Ovary (tissue), 10 donors: ENCODE measurements at places on chromosomes 2 and 18. TPM values are rescaled to one million over a fixed set of nuclear protein-coding genes. Genes with fewer than 3 reads are reported as not detected.

Gene APCDD1
- 112 TPM for total RNA-seq

Gene NTSR2
- total RNA-seq = 0.97 TPM

Gene PCARE
- total RNA-seq = 0.23 TPM

Gene ABCG8
- not detected for total RNA-seq

DNA sequence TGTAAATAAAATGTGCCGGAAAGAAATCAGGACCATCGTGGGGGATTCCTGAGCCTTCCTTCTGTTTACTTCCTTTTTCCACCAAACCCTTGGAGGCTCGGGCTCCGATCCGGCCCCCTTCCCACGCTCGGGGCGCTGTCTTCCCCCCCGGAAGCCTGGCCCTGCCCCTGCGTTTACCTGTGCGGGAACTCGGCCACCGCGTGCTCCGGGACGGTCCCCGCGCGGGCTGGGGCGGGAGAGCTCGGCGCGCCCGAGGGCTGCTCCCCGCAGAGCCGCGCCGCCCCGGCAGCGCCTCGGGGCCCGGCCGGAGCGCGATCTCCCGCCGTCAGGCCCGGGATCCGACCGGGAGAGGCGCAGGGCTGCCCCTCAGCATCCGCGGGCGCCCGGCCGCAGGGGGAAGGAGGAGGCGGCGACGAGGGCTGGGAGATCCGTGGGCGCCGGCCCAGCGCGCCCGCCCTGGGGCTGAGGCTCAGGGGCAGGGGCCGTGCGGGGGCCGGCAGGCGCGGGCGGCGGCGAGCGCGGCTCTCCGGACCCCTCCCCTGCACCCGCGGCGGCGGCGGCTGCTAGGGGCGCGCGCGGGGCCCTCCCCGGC, 435 bp downstream of the ADCY3 start:
- DNase-seq = no peak
- peak overlapping the region; percentile 68 for H3K4me3 ChIP-seq
- H3K4me1 ChIP-seq = peaks cover 23% of the 10 kb centered on the region
- peak overlapping the region; percentile 84 for H3K27ac ChIP-seq
- no peaks in the 10 kb centered on the region for H3K36me3 ChIP-seq
- H3K27me3 ChIP-seq = no peaks in the 10 kb centered on the region

DNA sequence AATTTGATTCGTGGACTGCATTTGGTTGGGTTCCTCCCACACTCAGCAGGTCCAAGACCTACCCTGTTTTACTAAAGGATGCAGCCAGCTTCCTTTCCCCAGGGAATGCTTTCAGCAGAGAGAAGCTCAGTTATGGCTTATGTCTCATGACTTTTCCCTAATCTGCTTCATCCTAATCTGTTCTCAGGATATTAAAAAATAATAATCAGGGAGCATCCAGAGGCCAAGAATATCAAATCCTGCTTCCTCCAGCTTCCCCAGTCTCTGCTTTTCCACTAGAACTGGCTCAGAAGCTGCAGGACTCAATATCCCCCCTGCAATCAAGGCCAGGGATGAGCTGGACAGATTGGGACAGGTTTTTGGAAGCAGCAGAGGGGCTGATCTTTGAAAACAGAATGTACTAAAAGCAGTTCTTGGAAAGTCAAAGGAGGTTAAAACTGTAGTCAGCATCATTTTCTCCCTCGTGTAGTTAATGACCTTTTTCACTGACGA, 326.9 kb upstream of the TNP1 start:
- peak; percentile 70 for DNase-seq
- peaks cover 9% of the 10 kb centered on the region for H3K4me1 ChIP-seq
- H3K27ac ChIP-seq = peak overlapping the region; percentile 13
- H3K27me3 ChIP-seq = no peaks in the 10 kb centered on the region
- H3K4me3 ChIP-seq = no peak overlapping the region

DNA sequence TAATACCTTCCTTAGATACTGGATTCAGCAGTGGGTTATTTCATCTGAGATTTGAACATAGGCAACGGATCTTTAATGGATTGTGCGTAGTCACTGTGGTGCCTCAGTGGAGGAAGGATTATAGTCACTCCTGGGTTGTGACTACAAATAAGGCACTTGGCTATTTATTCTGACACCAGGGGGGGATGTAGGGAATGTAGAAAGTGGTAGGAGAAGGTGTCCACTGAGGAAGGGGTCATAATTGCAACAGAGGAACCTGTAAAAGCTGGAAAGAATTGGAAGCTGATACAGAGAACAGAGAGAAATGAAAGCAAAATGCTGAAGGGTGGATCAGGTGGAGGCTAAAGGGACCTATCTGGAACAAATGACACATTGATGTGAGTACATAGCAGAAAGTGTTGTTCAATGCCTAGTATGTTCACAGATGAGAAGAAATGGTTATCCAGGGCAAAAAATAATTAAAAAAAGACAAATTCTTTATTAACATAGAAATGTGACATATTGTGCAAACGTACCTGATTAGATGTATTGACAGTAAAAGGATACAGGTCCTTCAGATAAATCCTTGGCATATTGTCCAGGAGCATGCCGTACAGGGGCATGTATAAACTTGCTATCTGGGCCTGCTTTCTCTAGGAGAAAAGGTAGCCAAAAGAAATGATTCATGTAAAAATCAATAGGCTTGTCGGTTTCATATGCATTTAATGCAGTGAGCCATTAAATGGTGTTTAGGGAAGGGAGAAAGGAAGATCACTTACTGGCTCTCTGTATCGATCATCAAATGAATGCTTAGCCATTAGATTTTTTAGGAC, 91.2 kb upstream of the CCDC195 start:
- no peaks in the 10 kb centered on the region for H3K36me3 ChIP-seq
- DNase-seq = no peak
- H3K27ac ChIP-seq = no peak overlapping the region

DNA sequence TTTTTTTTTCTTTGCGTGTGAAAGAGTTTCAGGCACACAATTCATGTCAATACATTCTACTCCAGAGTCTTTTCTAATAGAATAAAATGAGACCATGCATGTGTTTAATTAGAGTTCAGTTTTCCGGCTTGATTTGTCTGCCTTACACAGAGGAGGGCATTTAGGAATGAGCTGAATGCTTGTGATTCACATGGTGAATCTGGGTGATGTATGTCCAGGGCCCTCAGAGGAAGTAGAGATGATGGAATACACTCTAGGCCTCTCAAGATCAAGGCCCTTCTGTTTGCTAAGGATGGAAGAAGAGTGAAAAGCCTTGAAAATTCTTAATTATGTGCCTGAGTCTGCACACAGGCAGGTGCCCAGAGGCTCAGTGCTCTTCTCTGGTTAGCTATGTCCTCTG, 71.0 kb upstream of the CYRIA start:
- no peak overlapping the region for H3K4me3 ChIP-seq
- H3K27ac ChIP-seq = no peak overlapping the region
- no peaks in the 10 kb centered on the region for H3K4me1 ChIP-seq
- no peak for DNase-seq
- no peaks in the 10 kb centered on the region for H3K27me3 ChIP-seq
- H3K36me3 ChIP-seq = no peaks in the 10 kb centered on the region

GRCh38 chr2:235461763-235462414, 32.0 kb upstream of the AGAP1 start:
- no peaks in the 10 kb centered on the region for H3K36me3 ChIP-seq
- H3K4me3 ChIP-seq = no peak overlapping the region
- peaks cover 4% of the 10 kb centered on the region for H3K4me1 ChIP-seq
- H3K27ac ChIP-seq = no peak overlapping the region

DNA sequence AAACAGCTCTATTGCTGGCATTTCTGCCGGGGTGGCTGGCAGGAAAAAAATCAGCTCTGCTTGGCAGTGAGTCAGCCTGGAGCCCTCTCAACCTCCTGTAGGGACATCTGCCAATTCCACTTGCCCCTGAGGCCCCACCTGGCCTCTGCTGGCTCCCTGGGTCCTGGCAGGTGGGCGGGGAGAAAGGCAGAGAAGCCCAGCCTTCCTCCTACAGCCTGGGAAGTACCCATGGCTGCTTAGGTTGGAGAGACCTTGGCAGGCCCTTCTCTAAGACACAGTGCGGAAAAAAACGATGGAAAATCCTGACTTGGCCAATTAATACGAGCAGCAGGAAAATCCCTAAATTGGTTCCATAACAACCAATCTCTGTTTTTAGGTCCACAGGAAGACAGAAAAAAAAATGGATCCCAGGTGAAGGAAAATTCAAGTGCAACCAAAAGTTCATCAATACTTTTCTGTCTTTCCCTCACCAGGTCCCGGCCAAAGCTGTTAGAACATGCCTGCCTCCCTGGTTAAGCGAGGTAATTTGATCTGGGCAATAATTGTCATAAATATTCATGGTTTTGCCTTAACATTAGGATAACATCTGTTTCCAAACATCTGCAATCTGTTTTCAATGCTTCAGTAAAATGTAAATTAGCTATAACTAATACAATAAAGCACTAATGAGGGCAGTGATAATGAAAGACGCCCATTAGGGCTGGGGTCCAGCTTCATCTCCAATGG, 245.9 kb downstream of the TFCP2L1 start:
- no peaks in the 10 kb centered on the region for H3K4me1 ChIP-seq
- no peak overlapping the region for H3K4me3 ChIP-seq
- no peak overlapping the region for H3K27ac ChIP-seq
- no peaks in the 10 kb centered on the region for H3K36me3 ChIP-seq
- no peaks in the 10 kb centered on the region for H3K27me3 ChIP-seq

- H3K36me3 ChIP-seq = no peaks in the 10 kb centered on the region
- H3K27ac ChIP-seq = no peak overlapping the region
- DNase-seq = no peak
- no peaks in the 10 kb centered on the region for H3K27me3 ChIP-seq
- peaks cover 18% of the 10 kb centered on the region for H3K4me1 ChIP-seq
- H3K4me3 ChIP-seq = no peak overlapping the region
Observed at GRCh38 chr2:101124643-101125366, 26.4 kb downstream of the TBC1D8 start.

DNA sequence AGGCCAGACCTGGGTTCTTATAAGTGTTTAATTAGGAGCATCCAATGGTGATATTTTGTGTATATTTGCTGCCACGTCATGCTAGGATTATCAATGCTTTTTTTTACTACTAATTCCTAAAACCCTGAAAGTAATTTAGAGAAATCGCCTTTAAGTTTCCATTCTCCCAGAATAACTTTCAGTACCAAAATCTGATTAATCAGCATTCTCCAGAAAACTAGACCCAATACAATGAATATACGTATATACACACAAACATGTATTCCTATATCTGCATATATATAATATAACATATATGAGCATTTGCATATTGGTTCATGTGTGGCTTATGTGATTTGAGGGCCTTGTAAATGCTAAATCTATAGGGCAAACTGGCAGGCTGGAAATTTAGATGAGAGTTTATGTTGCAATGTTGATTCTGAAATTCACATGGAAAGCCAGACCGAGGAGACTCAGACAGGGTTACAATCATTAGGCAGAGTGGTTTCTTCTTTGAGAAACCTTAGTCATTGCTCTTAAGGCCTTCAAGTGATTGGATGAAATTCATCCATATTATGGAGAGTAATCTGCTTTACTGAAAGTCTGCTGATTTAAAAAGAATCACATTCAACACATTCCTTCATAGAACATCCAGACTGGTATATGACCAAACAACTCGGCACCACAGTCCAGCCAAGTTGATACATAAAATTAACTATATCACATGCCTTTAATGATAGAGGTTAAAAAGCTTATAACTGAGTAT, 65.9 kb upstream of the RGPD4 start:
- H3K36me3 ChIP-seq = no peaks in the 10 kb centered on the region
- no peak overlapping the region for H3K4me3 ChIP-seq
- no peak overlapping the region for H3K27ac ChIP-seq
- H3K27me3 ChIP-seq = no peaks in the 10 kb centered on the region
- no peak for DNase-seq

DNA sequence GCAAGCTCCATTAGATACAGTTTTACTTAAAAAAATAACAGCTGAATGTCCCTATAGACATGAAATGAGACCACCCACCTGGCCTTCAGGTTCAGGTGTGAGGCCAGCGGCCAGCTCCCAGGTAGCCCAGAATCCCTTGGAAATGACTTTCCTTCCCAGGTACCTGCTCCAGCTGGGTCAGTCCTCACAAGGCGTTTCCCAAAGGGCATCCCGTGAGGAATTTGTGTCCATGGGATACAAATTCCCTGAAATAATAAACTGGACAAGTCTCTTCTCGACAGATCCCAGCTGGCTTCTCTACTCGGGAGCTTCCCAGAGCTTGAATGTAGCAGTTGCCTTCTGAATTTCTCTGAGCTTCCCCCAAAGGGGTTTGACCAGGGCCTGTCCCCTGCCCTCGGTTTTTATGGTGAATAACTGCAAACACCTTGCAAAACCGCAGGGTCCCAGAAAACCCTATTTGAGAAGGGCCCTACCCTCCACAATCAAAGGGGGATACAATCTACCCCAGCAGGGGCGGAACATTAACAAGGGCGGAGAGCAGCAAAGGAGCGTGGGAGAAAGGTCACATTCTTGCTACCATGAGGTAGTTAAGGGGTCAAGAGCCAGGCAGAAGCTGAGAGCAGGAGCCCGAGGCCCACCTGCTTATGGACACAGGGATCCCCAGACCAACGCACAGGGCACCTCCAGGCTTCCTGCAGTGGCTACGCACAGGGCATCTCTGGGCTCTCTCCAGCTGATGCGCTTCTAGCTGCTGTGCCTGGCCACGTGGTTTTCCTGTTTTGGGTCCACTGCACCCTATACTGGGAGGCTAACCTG, 107.7 kb downstream of the HDAC4 start:
- H3K4me1 ChIP-seq = peaks cover 31% of the 10 kb centered on the region
- no peak overlapping the region for H3K4me3 ChIP-seq
- no peak overlapping the region for H3K27ac ChIP-seq
- peak; percentile 25 for DNase-seq

- H3K4me3 ChIP-seq = no peak overlapping the region
- no peaks in the 10 kb centered on the region for H3K36me3 ChIP-seq
- DNase-seq = no peak
- H3K27ac ChIP-seq = no peak overlapping the region
Observed at GRCh38 chr2:14998546-14998945, 366.0 kb downstream of the LRATD1 start.

DNA sequence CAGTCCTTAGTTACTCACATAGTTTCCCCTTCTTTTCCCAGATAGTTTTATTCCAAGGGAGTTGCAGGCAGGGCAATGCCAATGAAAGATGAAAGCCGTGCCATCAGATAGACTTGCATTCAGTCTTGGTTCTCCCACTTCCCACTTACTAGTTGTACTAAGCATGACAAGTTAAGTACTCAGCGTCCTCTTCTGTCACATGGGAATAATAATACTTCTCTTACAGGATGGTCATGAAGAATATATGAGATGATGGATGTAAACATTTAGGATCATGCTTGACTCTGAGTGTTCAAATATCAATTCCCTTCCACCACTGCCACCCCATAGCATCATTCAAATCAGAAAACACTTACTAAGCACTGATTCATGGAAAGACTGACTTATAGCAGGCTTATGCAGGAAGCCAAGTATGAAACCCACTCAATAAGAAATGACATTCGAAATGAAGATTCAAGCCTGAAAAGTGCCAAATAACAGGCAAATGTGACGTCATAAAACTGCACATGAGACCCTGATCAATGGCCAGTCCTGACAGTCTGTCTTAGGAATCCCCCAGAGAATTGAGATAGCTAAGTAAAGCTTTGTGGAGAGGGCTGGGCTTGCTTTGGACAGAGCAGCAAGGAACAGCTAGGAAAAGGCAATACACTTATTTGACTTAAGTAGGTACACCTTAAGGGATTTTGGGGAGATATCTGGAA, 11.1 kb upstream of the EVA1A start:
- H3K27me3 ChIP-seq = no peaks in the 10 kb centered on the region
- no peaks in the 10 kb centered on the region for H3K36me3 ChIP-seq
- no peak overlapping the region for H3K4me3 ChIP-seq
- H3K4me1 ChIP-seq = no peaks in the 10 kb centered on the region
